Activated CD4-positive, alpha-beta memory T cell treated with anti-CD3 and anti-CD28 coated beads, Interleukin-2, amount 10 ng/mL, durations not matched to agents 7 days and 5 days (primary cell): ENCODE measurements at places on chromosomes 7 and 10.

DNA sequence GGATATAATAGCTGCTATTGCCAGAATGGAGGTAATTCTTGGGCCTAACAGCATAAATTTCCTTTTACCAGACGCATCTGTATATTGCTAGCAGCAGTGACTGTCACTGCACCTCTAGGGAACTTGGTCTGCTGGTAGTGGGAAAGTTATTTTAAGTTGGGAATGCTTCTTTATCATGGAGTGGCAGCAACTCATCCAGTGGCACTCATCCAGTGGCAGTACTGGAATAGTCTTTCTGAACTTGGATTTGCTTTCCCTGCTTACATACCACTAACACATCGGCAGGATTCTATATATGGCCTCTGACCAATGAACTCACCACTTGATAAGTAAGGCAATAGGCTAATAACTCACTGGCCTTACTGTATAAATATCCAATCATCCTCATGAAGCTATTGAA lies 22.0 kb upstream of the ICA1 start:
- no peaks in the 10 kb centered on the region for H3K36me3 ChIP-seq
- no peak overlapping the region for H3K27ac ChIP-seq
- H3K4me1 ChIP-seq = no peaks in the 10 kb centered on the region

DNA sequence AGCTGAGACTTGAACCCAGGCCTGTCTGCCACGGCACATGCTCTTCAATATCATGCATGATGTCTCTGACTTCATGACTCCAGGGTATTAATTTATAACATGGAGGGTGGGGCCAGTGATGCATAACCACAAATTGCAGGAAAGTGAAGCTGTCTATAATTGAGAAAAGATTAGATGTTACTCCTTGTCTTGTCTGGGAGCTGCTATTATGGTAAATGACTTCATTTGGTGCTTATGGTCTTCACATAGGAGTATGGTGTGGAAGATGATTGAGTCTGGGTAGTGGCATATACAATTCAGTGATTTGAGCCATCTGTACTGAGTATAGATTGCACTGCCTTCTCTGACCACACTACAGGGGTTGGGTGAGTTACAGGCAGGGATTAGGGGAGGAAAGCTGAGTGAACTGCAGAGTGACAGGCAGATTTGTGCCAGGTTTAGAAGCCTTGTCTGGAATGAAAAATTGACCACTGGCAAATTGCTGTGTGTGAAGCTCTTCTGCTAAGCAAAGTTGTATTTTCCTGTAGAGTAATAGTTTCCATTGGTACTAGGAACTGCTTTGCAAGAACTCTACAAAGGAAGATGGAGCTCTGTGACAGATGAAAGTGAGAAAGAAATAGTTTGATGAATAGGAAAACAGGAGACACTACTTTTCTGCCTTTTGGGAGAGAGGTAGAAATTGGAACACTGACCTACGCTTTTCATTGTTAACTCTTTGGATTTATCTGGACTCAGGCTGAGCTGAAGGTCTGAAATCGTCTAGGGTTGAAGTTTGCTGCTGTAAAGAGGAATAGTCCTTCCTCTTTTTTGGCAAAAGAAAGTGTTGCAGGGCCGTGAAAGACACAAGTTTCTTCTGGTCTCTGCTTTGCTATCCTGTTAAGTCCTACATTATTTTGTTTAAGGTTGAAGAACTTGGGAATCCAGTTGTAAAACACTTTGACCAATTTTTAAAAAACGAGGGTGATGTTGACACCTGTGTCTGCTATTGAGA lies 2.7 kb downstream of the SND1 start:
- H3K4me3 ChIP-seq = peak overlapping the region; percentile 98
- DNase-seq = no peak
- peak overlapping the region; percentile 27 for H3K27ac ChIP-seq
- H3K4me1 ChIP-seq = peaks cover 51% of the 10 kb centered on the region

DNA sequence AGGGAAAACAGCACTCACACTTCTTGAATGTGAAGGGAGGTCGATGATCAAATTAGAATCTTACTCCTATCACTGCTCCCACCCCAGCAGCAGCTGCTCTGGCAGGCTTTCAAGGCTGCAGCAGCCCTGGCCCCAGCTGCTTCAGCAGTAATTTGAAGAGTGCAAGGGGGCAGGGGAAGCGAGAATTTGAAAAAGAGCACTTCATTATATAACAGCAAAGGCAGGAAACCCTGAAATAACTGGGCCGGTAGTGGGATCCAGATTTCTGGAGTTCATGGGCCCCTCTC lies 44.9 kb downstream of the MYPN start:
- DNase-seq = no peak
- no peak overlapping the region for H3K4me3 ChIP-seq
- no peaks in the 10 kb centered on the region for H3K27me3 ChIP-seq
- peaks cover 3% of the 10 kb centered on the region for H3K4me1 ChIP-seq
- H3K36me3 ChIP-seq = no peaks in the 10 kb centered on the region

DNA sequence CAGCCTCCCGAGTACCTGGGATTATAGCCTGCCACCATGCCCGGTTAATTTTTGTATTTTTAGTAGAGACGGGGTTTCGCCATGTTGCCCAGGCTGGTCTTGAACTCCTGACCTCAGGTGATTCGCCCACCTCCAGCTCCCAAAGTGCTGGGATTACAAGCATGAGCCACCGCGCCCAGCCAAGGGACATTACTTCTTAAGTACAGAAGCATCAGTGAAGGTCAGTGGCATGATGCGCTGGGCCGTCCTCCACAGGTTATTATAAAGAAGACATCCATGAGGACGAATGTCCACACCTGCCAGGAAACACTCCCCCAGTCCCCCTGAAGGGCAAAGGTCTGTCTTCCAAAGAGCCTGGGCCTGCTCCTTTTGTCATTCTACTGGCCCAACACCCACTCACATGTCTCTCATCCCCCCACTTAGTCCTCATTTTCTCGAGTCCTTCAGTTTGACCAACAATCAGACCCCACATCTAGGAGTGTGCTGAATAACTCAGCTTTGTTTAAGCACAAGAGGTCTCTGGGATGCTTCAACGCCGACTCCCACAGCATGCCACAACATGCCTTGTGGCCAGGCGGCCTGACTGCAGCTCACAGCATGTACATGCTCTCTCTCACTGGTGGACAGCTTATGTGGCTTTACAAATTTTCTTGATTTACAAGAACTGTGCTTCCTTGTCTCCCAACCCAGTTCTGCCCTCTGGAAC lies 73.0 kb downstream of the CTBP2 start:
- H3K27ac ChIP-seq = no peak overlapping the region
- no peaks in the 10 kb centered on the region for H3K4me1 ChIP-seq
- H3K4me3 ChIP-seq = no peak overlapping the region
- no peaks in the 10 kb centered on the region for H3K36me3 ChIP-seq

- H3K4me1 ChIP-seq = no peaks in the 10 kb centered on the region
- H3K27me3 ChIP-seq = peaks cover 8% of the 10 kb centered on the region
- H3K4me3 ChIP-seq = no peak overlapping the region
- no peak overlapping the region for H3K27ac ChIP-seq
- no peak for DNase-seq
These were observed 80.5 kb downstream of the MET start for GRCh38 chr7:116752305-116753074.

- no peaks in the 10 kb centered on the region for H3K36me3 ChIP-seq
- no peak for DNase-seq
- H3K27me3 ChIP-seq = peaks cover 9% of the 10 kb centered on the region
- no peak overlapping the region for H3K4me3 ChIP-seq
- no peak overlapping the region for H3K27ac ChIP-seq
These were observed 71.1 kb downstream of the LYZL2 start for GRCh38 chr10:30558411-30558810.
